ENCODE measurements at places on chromosomes 2 and 18. TPM values are rescaled to one million over a fixed set of nuclear protein-coding genes. Genes with fewer than 3 reads are reported as not detected.

The SLC35F6 gene
- 17.7 TPM for total RNA-seq

The ALPG gene
- not detected for total RNA-seq

The SRD5A2 gene
- not detected for total RNA-seq

The AFTPH gene
- 38.7 TPM for total RNA-seq

The SLC35F5 gene
- 39.7 TPM for total RNA-seq

The IL36RN gene
- total RNA-seq, result not detected

The TUBB8B gene
- total RNA-seq, result not detected

The RUFY4 gene
- total RNA-seq, result not detected

The MYO7B gene
- total RNA-seq, result not detected

The MOCOS gene
- not detected for total RNA-seq

The LIPG gene
- total RNA-seq, result not detected

The LAMA1 gene
- total RNA-seq, result not detected

The HDAC4 gene
- total RNA-seq, result 48.6 TPM

The KCNG3 gene
- not detected for total RNA-seq

The CCDC121 gene
- total RNA-seq, result 0.36 TPM

The ST8SIA5 gene
- 0.17 TPM for total RNA-seq

The CFC1 gene
- total RNA-seq, result not detected

The UGT1A6 gene
- not detected for total RNA-seq

The KCNS3 gene
- total RNA-seq, result not detected

The UGT1A8 gene
- total RNA-seq, result not detected

The SPATA3 gene
- not detected for total RNA-seq

The DYSF gene
- 36.6 TPM for total RNA-seq

The OLA1 gene
- 88.5 TPM for total RNA-seq

The BCL2 gene
- total RNA-seq, result 84.7 TPM

The FAHD2A gene
- total RNA-seq, result 31.4 TPM

The TMEM198 gene
- total RNA-seq, result 3.6 TPM

The CIB4 gene
- not detected for total RNA-seq

The PROC gene
- not detected for total RNA-seq

The ACVR1C gene
- total RNA-seq, result 1.4 TPM

The IL1RL2 gene
- not detected for total RNA-seq

The CRYGD gene
- total RNA-seq, result not detected

The KYNU gene
- total RNA-seq, result 0.56 TPM

The IL37 gene
- total RNA-seq, result not detected

The SNTG2 gene
- total RNA-seq, result not detected

The GCKR gene
- total RNA-seq, result not detected

The APOB gene
- not detected for total RNA-seq

The CDH7 gene
- total RNA-seq, result not detected

The GPR39 gene
- not detected for total RNA-seq

The SPC25 gene
- 14.5 TPM for total RNA-seq

The FABP1 gene
- not detected for total RNA-seq

The METTL4 gene
- total RNA-seq, result 17.5 TPM

The DHRS9 gene
- not detected for total RNA-seq

The EPC2 gene
- 27.1 TPM for total RNA-seq

The SERPINB7 gene
- not detected for total RNA-seq
